ENCODE measurements at places on chromosomes 5 and 9.

DNA sequence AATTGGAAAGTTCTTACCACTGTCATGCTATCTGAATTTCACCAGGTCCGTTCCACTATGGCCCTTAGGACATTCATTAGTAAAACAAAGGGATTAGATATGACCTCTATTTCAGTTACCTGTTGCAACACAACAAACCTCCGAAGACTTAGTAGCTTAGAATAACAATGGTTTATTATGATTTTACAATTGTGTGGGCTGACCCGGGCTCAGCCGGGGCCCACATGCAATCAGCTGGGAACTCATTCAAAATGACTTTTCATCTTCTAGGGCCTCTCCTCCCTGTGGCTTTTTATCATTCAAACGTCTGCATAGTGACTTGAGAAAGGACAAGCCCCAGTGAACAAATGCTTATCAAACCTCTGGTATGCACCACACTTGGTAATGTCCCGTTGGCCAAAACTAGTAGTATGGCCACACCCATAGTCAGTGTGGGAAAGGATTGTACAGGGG, 2.3 kb upstream of the FBXW11 start:
- no peak for DNase-seq

DNA sequence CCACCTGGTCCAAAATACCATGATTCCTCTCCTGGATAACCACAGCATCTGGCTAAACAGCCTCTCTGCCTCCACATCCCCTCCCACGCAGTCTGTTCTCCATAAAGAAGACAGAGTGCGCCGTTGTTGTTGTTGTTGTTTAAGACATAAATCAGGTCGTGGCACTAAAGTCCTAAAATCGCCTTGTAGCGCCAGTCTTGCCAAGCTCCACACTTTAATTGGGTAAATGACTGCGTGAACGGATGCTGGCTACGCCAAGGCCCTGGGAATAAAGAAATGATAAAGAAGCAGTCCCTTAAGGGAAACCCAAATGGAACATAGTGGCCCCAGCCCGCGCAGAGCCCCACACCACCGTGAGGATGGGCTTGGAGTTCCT, 364 bp upstream of the SFXN1 start:
- DNase-seq = no peak

- DNase-seq = no peak
Observed at GRCh38 chr9:75448955-75449354, 360.6 kb downstream of the OSTF1 start.

DNA sequence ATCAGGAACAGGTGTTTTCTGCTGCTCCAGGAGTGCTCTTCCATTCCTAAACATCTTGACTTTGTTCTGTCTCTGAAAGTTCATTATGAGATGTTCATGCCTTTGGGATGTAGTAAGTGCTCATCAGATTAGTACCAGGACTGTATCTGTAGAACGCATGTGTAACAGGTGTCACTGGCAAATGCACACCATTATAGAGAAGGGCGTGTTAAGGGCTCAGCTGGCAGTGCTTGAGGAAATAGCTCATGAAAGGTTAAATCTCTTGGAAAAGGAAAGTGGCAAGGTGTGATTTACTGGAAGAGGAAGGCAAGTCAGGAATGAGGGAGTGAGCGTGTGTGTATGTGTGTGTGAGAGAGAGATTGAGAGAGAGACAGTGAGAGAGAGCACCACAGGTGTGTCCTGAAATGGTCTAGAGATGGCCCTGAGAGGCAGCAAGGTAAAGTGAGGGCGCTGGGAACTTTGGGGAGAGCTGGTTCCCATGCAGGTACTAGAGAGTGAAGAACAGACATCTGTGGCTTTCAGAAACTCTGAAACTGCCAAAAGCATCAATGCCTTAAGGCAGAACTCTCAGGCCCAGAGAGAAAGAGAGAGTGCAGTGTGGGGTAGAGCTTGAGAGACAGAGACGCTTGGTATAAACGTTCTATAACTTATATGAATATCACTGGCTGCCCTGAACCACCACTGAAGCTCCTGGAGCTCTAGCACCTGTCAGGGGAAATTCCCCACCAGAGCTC, 13.7 kb upstream of the CXCL14 start:
- DNase-seq = no peak

DNA sequence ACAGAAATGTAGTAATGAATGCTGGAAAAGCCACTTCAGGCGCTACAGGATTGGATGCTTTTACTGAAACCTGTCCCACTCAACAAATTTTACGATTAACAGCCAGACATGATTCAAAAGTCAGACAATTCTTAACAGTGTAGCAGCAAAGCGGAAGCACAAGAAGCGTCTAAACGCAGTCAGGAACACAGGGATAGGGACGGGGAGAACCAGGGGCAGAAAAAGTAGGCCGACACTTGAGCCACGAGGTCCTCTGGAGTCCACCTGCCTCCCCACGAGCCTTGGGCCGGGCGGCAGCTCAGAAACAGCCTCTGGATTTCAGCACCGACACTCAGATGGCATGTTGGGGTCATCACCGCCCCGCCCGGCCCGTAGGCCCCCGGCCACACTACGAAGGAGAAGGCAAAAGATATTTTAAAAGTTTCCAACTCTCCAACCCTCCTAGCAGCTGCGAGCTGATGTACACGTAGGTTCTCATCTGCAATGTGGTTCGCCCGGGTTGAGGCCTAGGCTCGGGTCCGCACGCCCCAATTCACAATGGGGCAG, 615 bp downstream of the RACK1 start:
- no peak for DNase-seq

DNA sequence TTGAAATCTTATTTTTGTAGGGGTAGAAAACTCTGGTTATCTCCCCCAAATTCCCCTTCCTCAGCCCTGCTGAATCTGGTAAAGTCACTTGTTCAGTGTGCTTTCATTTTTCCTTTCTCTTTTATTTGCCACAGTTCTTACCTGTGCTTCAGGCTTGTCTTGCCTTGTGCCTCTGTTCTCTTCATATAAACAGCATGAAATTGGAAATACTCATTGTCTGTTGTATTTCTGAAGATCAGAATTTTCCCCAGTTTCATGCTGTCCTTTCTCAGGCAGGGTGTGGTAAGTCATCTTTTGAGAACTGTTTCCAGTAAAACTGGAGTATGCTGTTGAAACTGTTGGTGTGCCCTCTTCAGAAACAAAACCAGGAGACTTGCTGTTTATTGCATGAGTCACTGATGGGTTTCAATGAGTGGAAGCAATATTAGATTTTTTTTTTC, 7.0 kb downstream of the PAM start:
- no peak for DNase-seq

- no peak for DNase-seq
Observed at GRCh38 chr5:59483971-59484472, 409.5 kb downstream of the PDE4D start.

DNA sequence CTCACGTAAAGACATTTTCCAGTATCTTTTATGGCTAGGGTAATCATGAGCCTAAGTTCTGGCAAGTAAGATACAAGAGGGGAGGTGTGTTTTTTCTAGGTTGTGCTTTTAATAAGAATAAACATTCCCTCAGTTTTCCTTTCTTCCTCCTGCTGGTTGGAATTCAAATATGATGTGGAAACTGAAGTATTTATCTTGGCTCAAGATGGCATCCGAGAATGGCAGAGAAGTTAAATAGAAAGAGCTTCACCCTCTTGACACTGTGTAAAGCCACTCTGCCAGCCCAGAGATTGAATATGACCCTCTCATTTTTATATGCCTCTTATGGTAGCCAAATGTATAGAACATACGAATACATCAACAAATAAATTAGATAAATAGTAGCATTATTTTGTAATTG, 438.4 kb downstream of the ISL1 start:
- DNase-seq = no peak

GRCh38 chr9:129400001-129400970, 220.6 kb downstream of the C9orf50 start:
- no peak for DNase-seq

DNA sequence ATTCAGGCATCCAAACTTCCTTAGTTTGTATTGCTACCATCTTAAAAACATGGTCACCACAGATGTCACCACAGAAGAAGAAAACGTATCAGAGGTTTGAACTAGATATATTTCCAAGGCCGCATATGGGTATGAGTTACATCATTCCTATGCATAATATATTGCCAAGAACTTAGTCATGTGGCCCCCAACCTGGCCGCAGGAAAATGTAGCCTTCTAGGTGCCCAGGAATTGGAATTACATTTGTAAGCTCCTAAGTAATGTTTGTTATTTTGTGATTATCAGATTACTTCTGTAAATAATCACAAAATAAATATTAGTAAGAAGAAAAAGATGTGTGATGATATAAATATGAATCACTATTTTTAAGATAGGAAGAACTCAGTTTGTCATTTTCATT, 351.4 kb downstream of the ISL1 start:
- no peak for DNase-seq

GRCh38 chr5:102278231-102278630, 17.9 kb downstream of the SLCO4C1 start:
- no peak for DNase-seq

DNA sequence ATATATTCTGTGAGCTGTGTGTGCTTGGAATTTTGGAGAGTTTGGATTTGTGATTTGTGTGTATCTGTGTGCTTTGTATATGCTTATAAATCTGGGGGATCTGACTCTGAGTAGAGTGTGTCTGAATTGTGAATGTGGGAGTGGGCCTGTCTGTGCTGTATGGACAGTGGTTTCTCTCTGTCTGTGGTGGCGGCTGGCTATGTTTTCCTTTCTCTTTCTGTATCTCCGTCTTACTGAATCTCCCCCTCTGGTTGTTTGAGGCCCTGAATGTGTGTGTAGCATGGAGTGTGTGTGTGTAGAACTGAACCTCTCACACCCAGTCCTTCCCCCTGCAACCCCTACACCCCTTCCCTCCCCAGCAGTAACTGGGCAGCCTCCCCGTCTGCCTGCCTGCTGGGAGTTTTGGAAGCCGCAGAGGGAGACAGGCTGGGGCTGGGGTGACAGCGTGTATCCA, 4.7 kb downstream of the CXXC5 start:
- no peak for DNase-seq

DNA sequence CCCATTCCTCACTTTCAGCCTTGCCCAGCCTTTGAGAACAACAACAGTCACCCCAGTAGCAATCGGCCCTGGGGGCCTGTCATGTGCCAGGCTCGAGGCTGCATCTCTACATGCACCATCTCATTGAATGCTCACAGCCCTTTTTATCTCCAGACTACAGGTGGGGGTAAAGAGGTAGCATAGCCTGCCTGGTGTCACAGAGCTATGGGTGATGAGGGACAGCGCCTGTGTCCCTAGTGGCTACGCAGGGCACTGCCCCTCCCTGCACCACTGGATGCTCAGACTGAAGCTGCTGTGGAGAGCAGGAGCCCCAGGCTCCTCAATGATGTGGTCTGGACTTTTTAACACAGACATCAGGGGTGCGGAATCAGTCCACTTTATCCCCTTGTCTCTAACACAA, 2.8 kb downstream of the CAMK2A start:
- no peak for DNase-seq

GRCh38 chr5:142659405-142659804, 26.5 kb downstream of the FGF1 start:
- no peak for DNase-seq

DNA sequence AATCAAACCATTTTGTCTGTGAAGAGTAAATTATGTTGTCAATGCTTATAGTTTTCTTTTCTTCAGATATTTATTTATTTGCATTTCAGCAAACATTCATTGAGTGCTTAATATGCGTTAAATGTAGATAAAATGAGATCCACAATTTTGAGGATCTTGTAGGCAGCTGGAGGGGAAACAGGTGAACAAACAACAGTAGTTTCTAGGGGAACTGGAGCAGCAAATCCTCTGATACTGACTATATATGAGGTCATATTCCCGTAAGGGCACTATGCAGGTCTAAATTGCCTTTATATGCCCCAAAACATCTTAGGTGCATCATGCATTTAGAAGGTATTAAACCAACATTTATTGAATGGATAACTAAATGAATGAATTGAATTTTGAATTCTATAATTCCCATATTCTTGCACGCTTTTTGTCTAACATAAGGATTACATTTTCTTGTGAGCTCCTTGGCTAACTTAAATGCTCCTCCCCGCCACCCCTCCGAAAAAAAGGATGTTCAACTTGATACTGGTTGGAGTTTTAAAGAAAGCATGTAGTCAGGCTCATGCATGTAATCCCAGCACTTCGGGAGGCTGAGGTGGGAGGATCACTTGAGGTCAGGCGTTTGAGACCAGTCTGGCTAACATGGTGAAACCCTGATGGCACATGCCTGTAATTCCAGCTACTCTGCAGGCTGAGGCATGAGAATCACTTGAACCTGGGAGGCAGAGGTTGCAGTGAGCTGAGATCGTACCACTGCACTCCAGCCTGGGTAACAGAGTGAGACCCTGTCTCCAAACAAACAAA, 299.8 kb downstream of the TMEM38B start:
- no peak for DNase-seq

DNA sequence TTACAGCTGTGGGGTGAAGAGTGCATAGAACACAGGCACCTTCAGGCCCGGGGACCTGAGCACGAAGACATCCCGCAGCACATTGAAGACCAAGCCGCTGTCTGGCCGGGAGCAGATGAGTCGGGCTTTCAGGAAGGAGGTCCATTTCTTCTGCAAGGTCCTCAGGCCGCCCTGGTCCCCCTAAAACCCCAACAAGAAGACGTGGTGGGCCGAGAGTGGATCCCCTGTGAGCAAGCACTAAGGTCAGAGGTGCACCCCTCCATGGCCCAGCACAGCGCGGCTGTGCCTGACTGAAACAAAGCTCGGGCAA, 70.5 kb downstream of the SECISBP2 start:
- DNase-seq = no peak

DNA sequence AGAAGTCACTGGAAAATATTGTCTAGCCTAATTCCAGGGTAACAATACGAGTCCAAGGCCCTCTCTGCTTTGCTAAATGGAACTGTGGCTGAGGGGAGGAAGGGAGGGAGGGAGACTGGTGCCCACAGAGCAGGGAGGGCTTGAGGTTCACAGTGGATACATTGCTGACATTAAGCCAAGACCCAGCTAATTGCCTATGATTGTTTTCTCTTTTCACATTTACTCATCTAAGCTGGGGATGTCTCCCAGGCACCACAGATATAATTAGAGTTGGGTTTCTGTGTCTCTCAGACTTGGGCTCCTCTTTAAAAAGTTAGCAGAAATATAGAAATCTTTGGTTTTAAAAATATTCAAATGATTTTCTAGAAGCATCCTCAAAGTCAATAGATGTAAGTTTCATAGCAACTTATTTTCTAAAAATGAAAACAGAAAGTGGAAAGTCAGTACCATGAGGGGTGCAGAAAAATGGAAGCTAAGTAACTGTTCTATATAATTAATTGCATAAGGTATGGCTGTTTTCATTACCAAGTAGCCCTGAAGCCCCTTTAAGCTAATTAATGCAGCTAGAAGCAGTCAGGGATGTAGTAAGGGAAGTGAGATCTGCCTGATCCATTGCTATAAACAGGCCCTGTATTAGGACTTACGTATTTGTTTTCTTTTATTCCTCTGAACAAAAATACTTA, 259.8 kb downstream of the NDUFS4 start:
- no peak for DNase-seq

GRCh38 chr9:35172878-35173277, 11.1 kb downstream of the UNC13B start:
- DNase-seq = no peak

DNA sequence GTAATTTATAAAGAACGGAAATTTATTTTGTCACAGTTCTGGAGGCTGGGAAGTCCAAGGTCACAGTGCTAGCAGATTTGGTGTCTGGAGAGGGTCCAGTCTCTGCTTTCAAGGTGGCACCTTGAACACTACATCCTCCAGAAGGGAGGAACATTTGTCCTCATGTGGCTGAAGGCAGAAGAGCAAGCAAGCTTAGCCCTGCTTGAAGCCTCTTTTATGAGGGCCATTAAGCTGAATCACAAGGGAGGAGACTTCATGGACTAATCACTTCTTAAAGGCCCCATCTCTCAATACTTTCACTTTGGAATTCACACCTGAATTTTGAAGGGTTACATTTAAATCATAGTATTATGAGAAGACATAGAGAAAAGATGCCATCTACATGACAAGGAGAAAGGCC, 215.4 kb upstream of the NFIL3 start:
- DNase-seq = no peak

- DNase-seq = no peak
Observed at GRCh38 chr9:81529556-81530193, 159.7 kb downstream of the TLE1 start.
